ENCODE measurements at places on chromosomes 6 and 20.

GRCh38 chr20:57909763-57910331 lies 200.0 kb upstream of the PMEPA1 start:
- DNase-seq, result no peak

- DNase-seq, result no peak
These were observed 33.5 kb downstream of the ZBTB2 start for GRCh38 chr6:151357758-151358436.

DNA sequence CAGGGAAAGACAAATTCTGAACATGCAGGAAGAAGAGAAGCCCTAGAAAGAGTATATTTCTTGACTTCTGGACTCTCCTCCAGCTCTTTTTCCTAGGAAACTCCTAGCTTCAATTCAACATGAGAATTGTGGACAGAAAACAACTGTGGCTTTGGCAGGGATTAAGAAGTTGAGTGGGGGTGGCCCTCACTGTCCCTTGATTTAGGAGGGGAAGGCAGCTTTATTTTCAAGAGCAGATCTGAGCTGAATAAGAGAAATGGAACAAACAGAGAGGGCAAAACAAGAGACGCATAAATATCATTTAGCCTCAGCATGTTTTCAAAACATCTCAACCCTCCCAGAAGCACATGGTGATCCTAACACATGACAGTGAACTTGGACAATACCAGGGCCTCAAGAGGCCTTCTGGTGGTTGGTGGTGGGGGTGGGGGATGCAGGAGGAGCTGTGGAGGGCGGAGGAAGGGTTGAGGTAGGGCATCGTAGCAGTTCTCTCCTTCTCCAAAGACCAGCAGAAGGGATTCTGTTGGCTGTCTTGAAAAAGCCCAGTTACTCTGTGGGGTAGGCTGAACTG lies 21.1 kb upstream of the TAGAP start:
- DNase-seq, result no peak

DNA sequence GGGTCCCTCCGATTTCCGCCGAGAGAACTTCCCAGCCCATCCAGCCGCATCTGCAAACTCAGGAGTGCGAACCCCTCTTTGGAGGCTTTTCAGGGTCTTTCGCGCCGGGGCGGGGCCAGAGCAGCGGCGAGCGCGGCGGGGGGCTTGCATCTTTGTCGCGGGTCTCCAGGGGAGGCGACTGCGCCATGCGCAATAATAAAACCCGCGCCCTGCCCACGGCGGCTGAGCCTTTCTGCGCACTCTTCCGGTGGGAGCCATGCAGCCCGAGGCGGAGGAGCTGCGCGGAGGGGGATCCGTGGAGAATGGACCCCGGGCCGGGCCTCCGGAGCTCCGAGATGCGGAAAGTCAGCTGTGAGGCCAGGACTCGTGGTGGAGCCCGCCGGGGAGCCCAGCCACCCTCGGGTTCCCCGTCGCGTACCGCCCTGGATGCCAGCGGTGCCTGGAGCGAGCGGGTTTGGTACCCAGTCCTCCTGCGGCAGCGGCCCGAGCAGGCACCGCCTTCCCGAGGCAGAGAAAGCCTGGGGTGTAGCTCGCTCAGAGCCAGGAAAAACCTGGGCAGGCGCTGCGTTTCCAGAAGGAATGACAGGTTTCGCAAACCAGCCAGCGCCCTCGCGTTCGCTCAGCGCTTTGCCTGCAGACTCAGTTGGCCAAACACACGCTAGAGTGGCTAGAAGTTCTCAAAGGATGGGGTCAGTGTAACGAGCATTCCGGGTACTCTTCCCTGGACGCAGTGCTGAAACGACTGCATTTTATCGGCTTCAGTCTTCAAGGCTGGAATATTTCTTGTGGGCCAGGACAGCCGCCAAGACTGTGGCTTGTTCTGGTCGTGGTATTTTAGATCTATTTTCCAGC lies 1.2 kb downstream of the AKAP12 start:
- peak; percentile 68 for DNase-seq

GRCh38 chr6:110755411-110755834 lies 59.8 kb downstream of the CDK19 start:
- DNase-seq, result no peak

DNA sequence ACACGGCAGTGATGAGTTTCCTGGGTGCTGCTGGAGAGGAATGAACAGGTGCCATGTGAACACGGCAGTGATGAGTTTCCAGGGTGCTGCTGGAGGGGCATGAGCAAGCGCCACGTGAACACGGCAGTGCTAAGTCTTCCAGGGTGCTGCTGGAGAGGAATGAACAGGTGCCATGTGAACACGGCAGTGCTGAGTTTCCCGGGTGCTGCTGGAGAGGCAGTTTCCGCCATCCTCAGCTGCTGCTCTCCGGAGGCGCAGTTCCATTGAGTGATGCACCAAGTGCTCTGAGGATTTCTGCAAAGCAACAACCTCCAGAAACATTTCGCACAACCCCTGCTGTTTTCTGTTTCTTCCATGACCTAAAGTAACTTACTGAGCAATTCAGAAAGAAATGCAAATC lies 155.4 kb downstream of the SMOC2 start:
- DNase-seq, result no peak

DNA sequence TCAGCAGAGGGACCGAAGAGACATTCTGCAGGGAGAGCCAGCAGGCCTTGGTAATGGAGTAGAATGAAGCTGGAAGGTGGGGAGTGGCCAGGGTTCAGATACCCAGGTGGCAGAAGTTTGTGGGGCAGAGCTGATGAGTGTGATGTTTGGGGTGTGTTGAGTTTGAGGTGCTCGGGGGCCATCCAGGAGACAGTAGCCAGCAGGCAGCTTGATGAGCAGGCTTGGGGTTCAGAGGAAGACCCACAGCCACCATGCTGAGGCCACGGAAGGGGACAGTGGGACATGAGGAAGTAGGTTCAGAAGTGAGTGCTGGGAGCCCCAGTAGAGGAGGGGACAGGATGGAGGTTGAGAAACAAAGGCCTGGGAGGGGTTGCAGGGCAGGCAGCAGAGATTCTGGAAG lies 11.1 kb upstream of the FOXS1 start:
- no peak for DNase-seq

GRCh38 chr20:4604580-4604979 lies 117.1 kb upstream of the PRND start:
- peak; percentile 39 for DNase-seq

DNA sequence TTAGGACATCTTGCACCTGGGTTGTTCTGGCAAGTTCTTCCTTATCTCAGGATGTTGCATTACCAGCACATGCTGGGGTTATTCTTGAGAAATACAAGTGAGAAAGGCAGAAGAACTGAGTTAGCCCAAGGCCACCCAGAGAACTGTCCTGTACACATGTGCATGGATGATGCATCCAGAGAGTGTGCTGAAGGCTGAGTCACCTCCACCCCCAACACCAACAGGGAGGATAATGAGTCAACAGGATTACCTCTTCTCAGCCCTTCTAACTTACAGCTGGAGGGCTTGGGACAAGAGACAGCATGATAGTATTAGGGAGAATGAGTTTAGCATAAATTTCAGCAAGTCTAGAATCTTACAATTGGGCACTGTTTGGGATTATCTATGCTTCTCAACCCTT lies 8.5 kb downstream of the SCGN start:
- peak; percentile 54 for DNase-seq

- no peak for DNase-seq
These were observed 91.9 kb downstream of the FOXA2 start for GRCh38 chr20:22492497-22492896.

DNA sequence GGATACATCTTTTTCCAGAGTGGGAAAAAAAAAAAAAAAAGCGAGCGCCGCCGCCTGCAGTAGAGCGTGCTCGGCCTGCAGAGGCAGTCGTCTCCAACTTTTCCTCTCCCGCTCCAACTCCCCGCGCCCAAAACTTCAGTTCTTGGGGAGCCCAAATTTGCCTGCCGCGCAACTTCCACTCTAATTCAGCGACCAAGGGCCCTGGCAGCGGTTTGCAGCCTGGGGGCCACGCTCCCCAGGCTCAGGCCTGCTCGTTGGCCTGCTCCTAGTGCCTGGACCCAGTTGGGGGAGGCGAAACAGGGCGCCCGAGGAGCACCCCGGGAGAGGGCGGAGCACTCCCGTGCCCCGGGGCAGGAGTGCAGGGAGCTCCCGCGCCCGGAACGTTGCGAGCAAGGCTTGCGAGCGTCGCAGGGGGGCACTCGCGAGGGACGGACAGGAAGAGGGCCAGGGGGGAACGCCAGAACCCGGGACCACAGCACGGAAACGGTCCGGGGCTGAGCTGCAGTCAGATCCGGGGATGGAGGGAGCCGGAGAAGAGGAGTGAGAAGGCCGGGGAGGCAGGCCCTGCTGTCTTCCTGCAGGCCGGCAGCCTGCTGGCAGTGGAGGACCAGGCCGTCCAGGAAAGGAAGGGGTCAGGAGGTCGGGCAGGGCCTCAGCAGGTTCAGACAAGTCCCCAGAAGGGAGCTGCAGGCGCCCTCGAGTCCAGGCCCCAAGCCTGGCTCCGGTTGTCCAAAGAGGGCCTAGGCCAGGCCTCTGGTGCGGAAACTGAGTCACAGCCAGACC lies at the start of gene STX16:
TSS of gene STX16 (plus strand) at position 508 of the 783 bp plus-strand sequence. CDS start 724 bp downstream, outside the sequence.
- DNase-seq, result peak; percentile 95

DNA sequence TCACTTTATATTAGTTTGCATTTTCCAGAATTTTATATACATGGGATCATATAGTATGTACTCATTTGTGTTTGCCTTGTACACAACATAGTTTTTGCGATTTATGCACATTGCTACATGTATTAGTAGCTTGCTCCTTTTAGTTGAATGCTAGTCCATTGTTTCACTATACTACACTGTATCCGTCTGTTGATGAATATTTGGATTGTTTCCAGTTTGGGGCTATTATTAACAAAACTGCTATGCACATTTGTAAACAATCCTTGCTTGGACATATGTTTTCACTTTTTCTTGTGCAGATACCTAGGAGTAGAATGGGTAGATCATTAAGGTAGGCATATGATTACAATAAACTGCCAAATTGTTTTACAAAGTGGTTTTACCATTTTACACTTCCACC lies 3.9 kb upstream of the LRRC1 start:
- DNase-seq, result no peak

GRCh38 chr6:121896363-121896762 lies 460.9 kb downstream of the GJA1 start:
- peak; percentile 51 for DNase-seq

DNA sequence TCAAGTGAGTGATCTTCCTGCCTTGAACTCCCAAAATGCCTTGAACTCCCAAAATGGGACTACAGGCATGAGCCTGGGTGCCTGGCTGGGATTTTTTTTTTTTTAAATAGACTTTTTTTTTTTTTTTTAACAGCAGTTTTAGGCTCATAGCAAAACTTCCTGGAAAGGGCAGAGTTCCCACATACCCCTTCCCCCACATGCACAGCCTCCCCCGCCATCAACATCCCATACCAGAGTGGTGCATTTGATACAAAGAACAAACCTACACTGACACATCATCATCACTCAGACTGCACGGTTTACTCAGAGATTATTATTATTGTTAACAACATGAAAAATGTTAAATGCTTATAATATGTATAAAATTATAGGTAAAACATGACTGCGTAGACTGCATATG lies 26.0 kb downstream of the UQCC1 start:
- DNase-seq, result peak; percentile 40

GRCh38 chr6:1745814-1746213 lies 136.1 kb downstream of the FOXC1 start:
- DNase-seq, result no peak

GRCh38 chr20:43379239-43379917 lies 78.3 kb upstream of the SRSF6 start:
- peak; percentile 95 for DNase-seq

GRCh38 chr6:71137973-71138372 lies 150.6 kb upstream of the OGFRL1 start:
- no peak for DNase-seq

- no peak for DNase-seq
These were observed 231.2 kb upstream of the PLN start for GRCh38 chr6:118316796-118317384.

- DNase-seq, result no peak
These were observed 20.5 kb downstream of the TGM2 start for GRCh38 chr20:38144598-38144973.

- DNase-seq, result no peak
These were observed 466 bp upstream of the PSMB1 start for GRCh38 chr6:170553534-170554012.

DNA sequence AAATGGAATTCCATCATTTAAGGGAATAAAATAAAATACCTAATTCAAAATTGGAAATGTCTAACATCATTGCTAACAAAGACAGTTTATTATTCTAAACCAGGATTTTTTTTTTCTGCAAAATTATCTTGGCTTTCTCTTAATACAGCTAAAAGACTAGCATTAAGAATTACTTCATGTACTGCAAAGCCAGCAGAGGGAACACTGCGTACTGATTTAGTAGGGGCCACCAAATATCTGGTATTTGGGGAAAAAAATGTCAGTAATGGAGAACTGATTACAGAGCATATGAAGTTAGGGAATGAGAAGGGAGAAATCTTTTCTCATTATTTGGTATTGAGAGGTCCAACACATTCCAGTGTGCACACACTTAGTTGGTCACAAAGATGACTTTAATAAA lies 3.2 kb upstream of the SOX4 start:
- DNase-seq, result no peak

DNA sequence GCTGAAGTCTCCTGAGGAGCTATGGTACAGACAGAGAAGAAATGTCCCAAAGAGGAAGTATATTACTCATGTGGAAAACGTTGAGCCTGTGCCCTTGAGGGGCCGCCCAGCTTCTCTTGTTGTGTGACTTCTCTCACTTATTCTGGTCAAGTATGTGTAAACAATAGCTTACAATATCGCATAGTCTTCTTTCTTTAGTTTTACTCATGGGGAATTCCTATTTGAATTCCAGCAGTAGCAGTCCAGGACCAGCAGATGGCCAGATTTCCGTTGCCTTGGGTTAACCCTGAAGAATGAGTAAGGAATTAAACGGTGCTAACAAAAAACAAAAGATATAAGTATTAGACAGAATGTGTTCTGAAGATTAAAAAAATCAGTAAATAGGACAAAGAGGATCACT lies 522.0 kb upstream of the GJE1 start:
- no peak for DNase-seq

- DNase-seq, result no peak
These were observed 204.4 kb downstream of the TAF4 start for GRCh38 chr20:61861054-61861841.

DNA sequence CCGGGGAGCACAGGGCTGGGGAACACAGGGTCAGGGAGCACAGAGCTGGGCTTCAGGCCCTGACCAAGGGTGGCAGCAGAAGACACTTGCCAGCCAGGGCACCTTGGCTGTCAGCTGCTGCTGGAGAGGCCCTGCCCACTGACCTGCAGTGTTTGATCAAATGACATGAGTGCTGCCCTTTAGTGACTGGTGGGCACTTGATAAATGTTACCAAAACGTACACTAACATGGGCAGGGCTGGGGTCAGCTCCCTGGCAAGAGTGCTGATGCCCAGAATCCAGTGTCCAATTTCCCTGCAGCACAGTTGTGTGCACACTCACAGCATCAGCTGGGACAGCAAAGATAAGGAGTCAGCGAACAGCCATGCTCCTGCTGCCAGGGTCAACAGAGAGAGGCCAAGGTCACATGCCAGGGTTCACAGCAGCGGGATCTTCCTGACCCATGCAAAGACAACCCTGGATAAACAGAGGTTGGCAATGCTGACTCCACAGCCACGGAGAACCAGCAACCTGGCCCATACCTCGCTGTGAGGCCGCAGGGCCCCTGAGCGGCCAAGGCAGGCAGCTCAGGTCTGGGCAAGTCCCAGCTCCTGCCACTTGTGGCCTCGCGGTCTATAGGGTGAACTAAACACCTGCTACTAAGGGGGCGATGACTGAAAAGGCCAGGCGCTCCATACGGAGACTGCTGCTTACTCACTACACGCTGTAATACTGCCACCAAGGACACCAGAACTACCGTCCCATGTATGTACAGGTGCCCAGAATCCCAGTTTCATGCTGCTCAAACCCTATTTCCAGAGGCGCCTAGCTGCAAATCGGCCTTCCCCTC lies 46.3 kb downstream of the NINL start:
- no peak for DNase-seq

- DNase-seq, result no peak
These were observed 19.9 kb upstream of the DEK start for GRCh38 chr6:18284261-18284660.

Data from fibroblast of skin of right quadriceps (primary cell).